Effector memory CD4-positive, alpha-beta T cell (primary cell): ENCODE measurements at places on chromosomes 3 and 15.

GRCh38 chr3:184688251-184688881 lies 23.5 kb downstream of the MAGEF1 start:
- H3K27ac ChIP-seq: no peak overlapping the region
- no peaks in the 10 kb centered on the region for H3K36me3 ChIP-seq
- H3K27me3 ChIP-seq: no peaks in the 10 kb centered on the region
- no peak overlapping the region for H3K4me3 ChIP-seq
- no peak for DNase-seq

DNA sequence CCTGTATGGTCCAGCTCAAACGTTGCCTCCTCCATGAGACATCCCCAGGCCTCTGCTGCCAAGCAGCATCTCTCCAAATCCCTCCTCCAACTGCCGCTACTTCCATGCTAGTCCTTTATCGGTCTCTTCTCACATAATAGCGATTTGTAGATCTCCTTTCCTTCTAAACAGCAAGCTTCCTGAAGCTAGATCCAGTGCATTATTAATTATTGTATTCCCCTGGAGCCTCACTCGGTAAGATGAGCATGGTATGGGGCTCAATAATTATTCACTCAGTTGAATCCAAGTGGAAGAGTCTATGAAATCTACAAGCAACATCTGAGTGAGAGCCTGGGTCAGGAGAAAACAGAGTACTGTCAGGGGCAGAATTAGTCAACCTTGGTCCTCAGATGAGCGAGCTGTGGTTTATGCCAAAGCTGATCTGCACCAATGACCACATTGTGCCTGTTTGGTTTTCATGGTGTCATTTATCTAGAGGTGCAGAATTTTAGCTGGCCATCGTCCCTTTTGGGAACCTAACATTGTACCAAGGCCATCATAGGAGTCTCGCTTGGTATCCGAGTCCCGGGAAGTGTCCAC lies 93.8 kb upstream of the UBE2E1 start:
- H3K4me1 ChIP-seq: no peaks in the 10 kb centered on the region
- DNase-seq: no peak
- no peaks in the 10 kb centered on the region for H3K36me3 ChIP-seq
- no peaks in the 10 kb centered on the region for H3K27me3 ChIP-seq
- H3K27ac ChIP-seq: no peak overlapping the region

DNA sequence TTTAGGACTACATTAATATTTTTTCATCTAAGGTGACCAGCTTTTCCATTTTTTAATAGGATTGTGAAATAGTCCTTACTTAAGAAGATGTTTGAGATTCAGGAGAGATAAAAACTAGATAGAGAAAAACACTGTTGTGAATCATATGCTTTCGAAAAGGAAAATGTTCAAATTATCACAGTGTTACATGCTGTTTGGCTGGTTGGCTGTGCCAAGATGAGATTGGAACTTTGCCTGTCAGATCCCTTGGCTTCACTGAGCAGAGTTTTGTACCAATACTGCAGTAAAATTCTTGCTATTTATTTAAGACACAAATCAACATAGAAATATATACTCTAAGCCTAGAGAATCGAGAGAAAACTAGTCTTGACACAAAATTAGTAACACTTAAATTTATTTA lies 117.2 kb downstream of the OXSM start:
- H3K27ac ChIP-seq: no peak overlapping the region
- no peaks in the 10 kb centered on the region for H3K36me3 ChIP-seq
- no peak for DNase-seq
- no peak overlapping the region for H3K4me3 ChIP-seq
- H3K4me1 ChIP-seq: no peaks in the 10 kb centered on the region

- H3K36me3 ChIP-seq: no peaks in the 10 kb centered on the region
- H3K27me3 ChIP-seq: no peaks in the 10 kb centered on the region
- no peak overlapping the region for H3K27ac ChIP-seq
- H3K4me3 ChIP-seq: no peak overlapping the region
- DNase-seq: no peak
Observed at GRCh38 chr15:68635141-68635540, 56.3 kb downstream of the CORO2B start.

- no peak overlapping the region for H3K27ac ChIP-seq
- no peaks in the 10 kb centered on the region for H3K36me3 ChIP-seq
- DNase-seq: no peak
- no peaks in the 10 kb centered on the region for H3K4me1 ChIP-seq
- no peaks in the 10 kb centered on the region for H3K27me3 ChIP-seq
- no peak overlapping the region for H3K4me3 ChIP-seq
Observed at GRCh38 chr15:53324061-53324460, 435.4 kb downstream of the WDR72 start.

GRCh38 chr3:195699860-195700259 lies 20.9 kb upstream of the MUC20 start:
- no peaks in the 10 kb centered on the region for H3K27me3 ChIP-seq
- H3K27ac ChIP-seq: no peak overlapping the region
- DNase-seq: no peak
- no peak overlapping the region for H3K4me3 ChIP-seq
- H3K4me1 ChIP-seq: no peaks in the 10 kb centered on the region

GRCh38 chr3:106386050-106386449 lies 517.2 kb upstream of the CBLB start:
- H3K27ac ChIP-seq: no peak overlapping the region
- no peaks in the 10 kb centered on the region for H3K27me3 ChIP-seq
- no peak overlapping the region for H3K4me3 ChIP-seq
- H3K36me3 ChIP-seq: no peaks in the 10 kb centered on the region
- no peaks in the 10 kb centered on the region for H3K4me1 ChIP-seq
- no peak for DNase-seq

DNA sequence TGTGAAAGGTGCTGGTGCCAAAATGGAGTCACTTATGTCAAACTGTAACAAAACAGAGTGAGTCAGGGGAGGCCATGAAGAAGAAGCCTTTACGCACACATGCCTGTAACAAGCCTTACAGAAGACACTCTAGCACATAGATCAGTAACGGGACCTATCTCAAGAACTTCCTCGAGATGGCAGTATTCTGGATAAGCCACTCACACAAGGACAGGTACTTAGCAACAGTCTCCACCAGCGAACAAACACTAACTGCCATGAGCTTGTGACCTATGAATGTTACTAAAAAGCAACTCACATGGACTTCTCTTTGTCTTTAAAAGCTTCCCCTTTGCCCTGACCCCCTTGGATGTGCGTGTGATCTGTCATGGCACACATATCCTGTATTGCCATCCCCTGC lies 235.1 kb downstream of the CD47 start:
- no peak for DNase-seq
- H3K27ac ChIP-seq: no peak overlapping the region
- no peaks in the 10 kb centered on the region for H3K27me3 ChIP-seq
- no peaks in the 10 kb centered on the region for H3K4me1 ChIP-seq
- H3K36me3 ChIP-seq: no peaks in the 10 kb centered on the region

DNA sequence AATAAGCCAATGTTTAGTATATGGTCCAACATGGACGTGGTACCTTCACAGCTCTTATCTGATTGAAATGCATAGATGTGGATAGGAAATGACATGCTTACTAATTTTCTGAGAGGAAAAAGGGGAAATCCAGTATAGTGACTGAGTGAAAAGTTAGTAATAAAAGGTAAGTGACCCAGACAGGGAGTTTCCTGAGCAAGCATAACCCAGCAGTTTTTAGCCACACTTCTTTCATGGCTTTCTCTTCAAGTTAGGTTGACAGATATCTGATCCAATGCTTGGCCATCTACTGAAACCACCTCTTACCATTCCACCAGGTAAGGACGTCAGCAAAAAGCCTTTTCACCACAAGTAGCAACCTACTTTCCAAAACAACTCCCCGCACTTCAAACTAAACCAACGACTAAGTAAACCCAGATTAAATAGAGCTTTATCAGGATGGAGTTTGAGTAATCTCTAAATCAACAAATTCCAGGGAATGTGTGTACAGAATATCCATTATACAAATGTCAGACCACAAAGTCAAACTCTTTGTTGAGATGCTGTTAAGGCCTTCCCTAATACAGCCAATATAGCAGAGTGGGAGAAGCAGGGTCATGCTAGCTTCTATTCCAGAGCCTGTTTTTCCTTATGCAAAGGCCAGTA lies 329.7 kb downstream of the RORA start:
- no peaks in the 10 kb centered on the region for H3K27me3 ChIP-seq
- peak; percentile 16 for DNase-seq
- no peak overlapping the region for H3K4me3 ChIP-seq

DNA sequence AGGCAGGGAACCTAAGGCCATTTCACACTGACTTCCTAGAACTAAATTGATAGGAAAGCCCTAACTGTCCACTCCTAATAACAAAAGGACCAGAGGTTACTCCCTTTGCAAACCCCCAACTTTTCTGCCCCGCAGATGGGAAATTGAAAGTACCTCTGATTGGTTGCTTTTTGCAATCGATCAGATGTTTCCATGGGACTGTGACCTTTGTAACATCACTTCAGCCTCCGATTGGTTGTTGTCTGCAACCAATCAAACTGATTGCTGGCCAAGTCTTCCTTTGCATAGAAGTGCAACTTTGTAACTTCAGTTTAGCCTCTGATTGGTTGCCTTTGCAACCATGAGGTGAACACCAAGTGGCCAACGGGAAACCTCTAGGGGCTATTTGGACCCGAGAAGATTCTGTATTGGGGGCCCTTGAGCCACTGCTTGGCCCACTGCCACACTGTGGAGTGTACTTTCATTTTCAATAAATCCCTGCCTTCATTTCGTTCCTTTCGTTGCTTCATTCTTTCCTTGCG lies 11.3 kb upstream of the KNL1 start:
- H3K4me3 ChIP-seq: no peak overlapping the region
- H3K36me3 ChIP-seq: no peaks in the 10 kb centered on the region
- H3K4me1 ChIP-seq: no peaks in the 10 kb centered on the region
- DNase-seq: no peak

DNA sequence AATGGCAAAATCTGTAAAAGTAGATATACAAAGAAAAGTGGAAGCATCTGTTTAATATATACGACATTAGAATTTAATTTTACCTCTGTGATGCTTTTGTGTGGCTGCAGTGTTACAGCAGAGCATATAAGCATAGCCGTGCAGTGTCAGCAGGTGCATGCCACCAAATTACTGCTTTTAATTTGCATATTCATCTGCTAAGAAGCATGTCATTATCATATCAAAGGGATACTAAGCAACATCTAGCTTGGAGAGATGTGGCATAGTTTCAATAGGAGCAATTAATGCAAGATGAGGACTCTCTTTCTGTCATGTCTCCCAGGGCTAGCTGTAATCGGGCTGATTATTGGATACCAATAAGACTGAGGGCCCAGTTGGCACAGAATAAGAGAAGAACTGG lies 214.4 kb upstream of the SOX2 start:
- DNase-seq: no peak
- H3K36me3 ChIP-seq: no peaks in the 10 kb centered on the region
- H3K27ac ChIP-seq: no peak overlapping the region

GRCh38 chr15:93987068-93987467 lies 244.3 kb upstream of the MCTP2 start:
- DNase-seq: peak; percentile 16
- H3K27ac ChIP-seq: no peak overlapping the region
- H3K4me3 ChIP-seq: no peak overlapping the region
- no peaks in the 10 kb centered on the region for H3K36me3 ChIP-seq
- peaks cover 4% of the 10 kb centered on the region for H3K4me1 ChIP-seq
- no peaks in the 10 kb centered on the region for H3K27me3 ChIP-seq

DNA sequence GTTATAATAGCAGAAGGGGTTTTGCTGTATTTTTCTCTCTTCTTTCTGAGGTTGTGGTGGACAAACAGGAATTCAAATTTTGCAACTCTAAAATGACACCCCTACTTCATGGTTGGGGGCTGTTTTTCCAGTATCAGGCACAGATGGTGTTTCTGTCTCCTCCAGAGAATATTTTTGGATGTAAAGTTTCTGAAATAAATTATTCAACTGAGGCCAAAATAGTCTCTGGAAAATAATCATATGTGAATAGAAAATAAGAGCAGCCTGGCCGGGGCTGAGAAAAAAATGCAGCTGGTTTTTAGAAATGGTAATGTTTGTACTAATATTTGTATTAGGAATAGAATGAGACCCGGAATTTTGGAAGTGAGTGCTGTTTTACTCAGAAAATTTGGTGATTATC lies 121.3 kb upstream of the ADAMTS9 start:
- no peaks in the 10 kb centered on the region for H3K27me3 ChIP-seq
- no peak for DNase-seq
- H3K4me1 ChIP-seq: no peaks in the 10 kb centered on the region
- no peak overlapping the region for H3K4me3 ChIP-seq

- no peak overlapping the region for H3K4me3 ChIP-seq
- no peaks in the 10 kb centered on the region for H3K27me3 ChIP-seq
- H3K36me3 ChIP-seq: no peaks in the 10 kb centered on the region
Observed at GRCh38 chr15:59549301-59550185, 62.0 kb upstream of the GCNT3 start.

DNA sequence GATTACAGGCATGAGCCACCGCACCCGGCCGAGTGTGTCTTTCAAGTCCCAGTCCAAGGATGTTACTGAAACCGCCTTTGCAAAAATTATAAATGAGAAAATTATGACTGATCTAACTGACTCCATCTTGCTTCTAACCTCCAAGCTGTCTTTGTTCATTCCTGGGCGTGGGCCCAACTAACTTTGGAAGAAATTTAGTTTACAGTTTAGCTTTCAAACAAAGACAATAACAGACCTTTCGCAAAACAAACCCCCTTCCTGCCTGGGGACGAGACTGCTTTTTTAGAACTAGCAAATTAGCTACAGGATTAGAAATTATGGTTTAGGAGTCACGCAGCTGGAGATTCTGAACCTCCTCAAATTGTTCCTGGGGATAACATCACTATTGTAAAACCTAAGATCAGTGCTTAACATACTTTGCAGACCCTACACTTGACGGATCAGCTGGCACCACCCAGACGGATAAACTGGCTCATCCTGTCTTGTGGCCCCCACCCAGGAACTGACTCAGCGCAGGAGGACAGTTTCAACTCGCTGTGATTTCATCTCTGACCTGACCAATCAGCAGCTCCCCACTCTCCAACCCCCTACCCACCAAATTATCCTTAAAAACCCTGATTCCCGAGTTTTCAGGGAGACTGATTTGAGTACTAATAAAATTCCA lies 23.8 kb downstream of the NANOGP8 start:
- no peaks in the 10 kb centered on the region for H3K4me1 ChIP-seq
- no peaks in the 10 kb centered on the region for H3K27me3 ChIP-seq
- no peak overlapping the region for H3K27ac ChIP-seq
- no peak overlapping the region for H3K4me3 ChIP-seq
- no peak for DNase-seq
- no peaks in the 10 kb centered on the region for H3K36me3 ChIP-seq

DNA sequence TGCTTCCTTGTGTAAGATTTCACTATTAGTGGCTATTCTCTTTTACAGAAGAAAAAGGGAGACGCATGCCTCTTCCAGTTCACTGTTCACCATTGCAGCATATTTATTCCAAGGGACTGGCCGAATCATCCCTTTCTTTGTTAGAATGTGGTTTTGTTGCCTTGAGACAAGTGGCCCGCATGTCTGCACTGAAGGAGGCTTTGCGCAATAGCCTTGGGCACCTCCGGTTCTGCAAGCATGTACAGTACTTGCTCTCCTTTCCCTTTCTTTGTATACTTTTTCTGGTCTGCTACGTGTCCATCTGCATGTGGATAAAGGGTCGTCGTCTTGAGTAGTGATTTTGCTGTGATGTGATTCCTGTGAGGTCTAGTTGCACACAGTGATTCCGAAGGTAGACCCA lies 43.0 kb downstream of the FLNB start:
- H3K27ac ChIP-seq: no peak overlapping the region
- H3K27me3 ChIP-seq: no peaks in the 10 kb centered on the region
- no peak overlapping the region for H3K4me3 ChIP-seq
- DNase-seq: no peak
